Mesothelial cell of epicardium (in vitro differentiated cells): ENCODE measurements at places on chromosomes 1 and 21. TPM values are rescaled to one million over a fixed set of nuclear protein-coding genes. Genes with fewer than 3 reads are reported as not detected.

- peaks cover 13% of the 10 kb centered on the region for H3K27me3 ChIP-seq
- H3K4me1 ChIP-seq = peaks cover 6% of the 10 kb centered on the region
- H3K27ac ChIP-seq = no peak overlapping the region
- no peaks in the 10 kb centered on the region for H3K36me3 ChIP-seq
- no peak for DNase-seq
- H3K4me3 ChIP-seq = no peak overlapping the region
Observed at GRCh38 chr1:24901791-24902470, 28.1 kb downstream of the RUNX3 start.

GRCh38 chr1:24931146-24931467 lies 1.0 kb upstream of the RUNX3 start:
- peaks cover 25% of the 10 kb centered on the region for H3K4me1 ChIP-seq
- peak overlapping the region; percentile 43 for H3K27ac ChIP-seq

GRCh38 chr1:245683676-245684075 lies 528.9 kb downstream of the KIF26B start:
- peaks cover 11% of the 10 kb centered on the region for H3K36me3 ChIP-seq
- H3K4me1 ChIP-seq = peaks cover 14% of the 10 kb centered on the region
- no peak for DNase-seq
- no peak overlapping the region for H3K4me3 ChIP-seq
- no peaks in the 10 kb centered on the region for H3K27me3 ChIP-seq
- peak overlapping the region; percentile 75 for H3K27ac ChIP-seq

- H3K27me3 ChIP-seq = peaks cover 35% of the 10 kb centered on the region
- no peak overlapping the region for H3K27ac ChIP-seq
- H3K4me3 ChIP-seq = no peak overlapping the region
- peaks cover 15% of the 10 kb centered on the region for H3K4me1 ChIP-seq
Observed at GRCh38 chr1:57162607-57163261, 196.9 kb upstream of the C8B start.

SPRR5 gene
- not detected in 3 replicates for total RNA-seq

ZCCHC17 gene
- total RNA-seq = 25.3 to 27.1 TPM (median 26.6 TPM) in 3 replicates

GRCh38 chr1:40774266-40774998 lies 9.2 kb upstream of the KCNQ4 start:
- no peaks in the 10 kb centered on the region for H3K27me3 ChIP-seq
- H3K4me3 ChIP-seq = no peak overlapping the region
- H3K4me1 ChIP-seq = no peaks in the 10 kb centered on the region

- H3K4me3 ChIP-seq = no peak overlapping the region
- DNase-seq = no peak
- H3K36me3 ChIP-seq = no peaks in the 10 kb centered on the region
- H3K4me1 ChIP-seq = no peaks in the 10 kb centered on the region
- no peak overlapping the region for H3K27ac ChIP-seq
Observed at GRCh38 chr1:86811142-86811924, 102.6 kb downstream of the SELENOF start.

DNA sequence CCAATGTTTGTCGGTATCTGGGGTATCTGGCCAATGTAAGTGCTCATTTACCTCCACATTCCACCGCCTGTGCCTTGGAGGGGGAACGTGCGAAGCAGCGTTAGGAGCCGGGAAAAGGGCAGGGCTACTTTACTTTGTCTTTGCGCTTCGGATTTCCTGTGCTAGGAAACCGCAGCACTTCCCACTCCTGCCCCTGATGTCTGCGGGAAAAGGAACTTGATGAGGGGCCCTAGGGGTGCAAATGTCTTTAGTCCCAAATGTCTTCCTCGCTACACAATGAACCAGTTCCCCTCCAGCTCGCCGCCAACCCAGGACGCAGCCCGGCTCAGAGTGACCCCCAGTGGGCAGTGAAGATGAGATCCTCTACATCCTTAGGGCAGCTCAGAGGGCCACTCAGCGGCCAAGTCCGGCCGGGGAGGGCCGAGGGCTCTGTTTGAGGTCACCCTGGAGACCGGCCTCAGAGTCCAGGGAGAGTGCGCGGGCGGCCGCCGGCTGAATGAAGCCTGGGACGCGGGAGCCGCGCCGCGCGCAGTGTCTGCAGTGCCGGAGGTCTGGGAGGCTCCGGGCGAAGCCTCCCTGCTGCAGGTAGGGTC lies at the start of gene DYNLT5:
TSS of gene DYNLT5 (plus strand) at position 460 of the 593 bp plus-strand sequence. CDS start 2,200 bp downstream, outside the sequence.
- no peak for DNase-seq
- peaks cover 13% of the 10 kb centered on the region for H3K4me1 ChIP-seq
- H3K27ac ChIP-seq = no peak within 1 kb of the TSS
- peaks cover 64% of the 10 kb centered on the region for H3K27me3 ChIP-seq

- H3K27me3 ChIP-seq = peaks cover 25% of the 10 kb centered on the region
- peaks cover 25% of the 10 kb centered on the region for H3K4me1 ChIP-seq
- H3K36me3 ChIP-seq = no peaks in the 10 kb centered on the region
- H3K27ac ChIP-seq = no peak overlapping the region
- no peak for DNase-seq
Observed at GRCh38 chr1:156612666-156613065, 6.5 kb upstream of the HAPLN2 start.

- no peak overlapping the region for H3K4me3 ChIP-seq
- H3K36me3 ChIP-seq = no peaks in the 10 kb centered on the region
Observed at GRCh38 chr1:113279776-113280391, 110.4 kb upstream of the MAGI3 start.

TCEANC2 gene
- 6.8 to 9.2 TPM (median 7.8 TPM) in 3 replicates for total RNA-seq

GRCh38 chr1:103058391-103058790 lies 49.9 kb downstream of the COL11A1 start:
- no peak overlapping the region for H3K4me3 ChIP-seq
- no peaks in the 10 kb centered on the region for H3K27me3 ChIP-seq
- H3K4me1 ChIP-seq = peaks cover 4% of the 10 kb centered on the region
- H3K36me3 ChIP-seq = peaks cover 16% of the 10 kb centered on the region
- H3K27ac ChIP-seq = no peak overlapping the region

GRCh38 chr1:114008480-114008941 lies 29.2 kb downstream of the OLFML3 start:
- no peak for DNase-seq
- H3K27me3 ChIP-seq = no peaks in the 10 kb centered on the region
- no peaks in the 10 kb centered on the region for H3K36me3 ChIP-seq
- no peak overlapping the region for H3K4me3 ChIP-seq

DNA sequence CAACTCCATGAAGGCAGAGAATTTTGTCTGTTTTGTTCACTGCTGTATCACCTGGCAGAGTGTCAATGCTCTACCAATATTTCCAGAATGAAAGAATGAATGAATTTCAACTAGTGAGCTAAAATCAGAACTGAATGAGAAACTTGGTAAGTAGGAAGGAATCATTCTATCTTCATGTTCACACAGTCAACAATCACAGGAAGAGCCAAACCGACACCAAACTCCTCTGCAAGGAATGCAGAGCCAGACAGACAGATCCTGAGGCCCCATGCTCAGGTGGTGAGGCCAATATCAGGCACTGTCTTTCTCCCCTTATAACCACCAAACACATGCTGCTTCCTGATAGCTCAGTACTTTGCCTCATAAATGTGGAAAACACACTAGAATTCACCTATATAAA lies 139.1 kb downstream of the SLC45A1 start:
- H3K27me3 ChIP-seq = no peaks in the 10 kb centered on the region
- H3K4me3 ChIP-seq = no peak overlapping the region

DNA sequence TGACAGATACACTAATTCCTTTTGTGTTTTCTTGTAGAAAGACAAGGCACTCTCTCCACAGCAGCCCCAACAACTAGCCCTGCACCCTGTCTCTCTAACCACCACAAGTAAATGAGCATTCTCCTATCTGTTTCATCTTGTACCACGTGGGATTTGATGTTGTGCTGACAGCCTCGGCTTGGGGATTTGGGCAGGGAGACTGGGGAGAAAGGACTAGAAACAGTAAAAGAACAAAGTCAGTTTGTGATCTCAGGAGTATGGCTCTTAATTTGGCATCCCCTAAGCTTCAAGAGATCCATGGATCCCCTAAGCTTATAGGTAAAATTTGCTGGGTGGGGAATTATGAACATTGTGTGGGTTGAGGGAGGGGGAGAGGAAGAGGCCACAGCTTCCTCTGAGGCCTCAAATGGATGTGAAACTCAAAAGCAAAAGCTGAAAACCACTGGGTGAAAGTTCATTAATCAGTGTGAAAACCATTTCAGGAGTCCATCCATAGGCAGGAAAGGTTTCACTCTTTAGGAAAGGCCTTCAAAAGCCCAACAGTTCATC lies 3.1 kb downstream of the C1orf162 start:
- no peaks in the 10 kb centered on the region for H3K27me3 ChIP-seq
- peaks cover 5% of the 10 kb centered on the region for H3K36me3 ChIP-seq
- no peak overlapping the region for H3K27ac ChIP-seq
- H3K4me3 ChIP-seq = no peak overlapping the region

DNA sequence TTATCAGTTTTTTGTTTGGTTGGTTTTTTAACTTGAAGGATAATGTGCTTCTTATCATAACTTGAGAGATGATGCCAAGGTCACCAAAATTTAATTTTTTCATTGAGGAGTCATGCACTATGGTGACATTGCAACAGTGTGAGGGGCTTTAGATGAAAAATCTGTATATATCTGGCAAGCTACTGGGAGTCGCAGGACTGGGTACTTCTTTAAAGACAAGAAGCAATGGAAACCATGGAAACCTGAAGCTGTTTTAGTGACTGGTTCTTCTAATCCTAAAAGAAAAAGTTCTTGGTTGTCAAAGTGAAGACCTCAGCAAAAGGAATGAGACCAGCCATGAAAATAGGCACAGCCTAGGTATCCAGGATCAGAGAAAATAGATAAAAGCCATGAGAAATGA lies 31.1 kb downstream of the ZC3H11B start:
- no peak overlapping the region for H3K27ac ChIP-seq
- peaks cover 8% of the 10 kb centered on the region for H3K4me1 ChIP-seq
- H3K36me3 ChIP-seq = peaks cover 7% of the 10 kb centered on the region
- no peak overlapping the region for H3K4me3 ChIP-seq

GRCh38 chr1:8382051-8382505 lies 64.2 kb downstream of the SLC45A1 start:
- peaks cover 57% of the 10 kb centered on the region for H3K4me1 ChIP-seq
- no peaks in the 10 kb centered on the region for H3K27me3 ChIP-seq
- H3K4me3 ChIP-seq = no peak overlapping the region
- H3K36me3 ChIP-seq = peaks cover 3% of the 10 kb centered on the region
- DNase-seq = no peak

HAO2 gene
- 0.16 to 0.27 TPM in 2 of 3 replicates, not detected in the other for total RNA-seq

DNA sequence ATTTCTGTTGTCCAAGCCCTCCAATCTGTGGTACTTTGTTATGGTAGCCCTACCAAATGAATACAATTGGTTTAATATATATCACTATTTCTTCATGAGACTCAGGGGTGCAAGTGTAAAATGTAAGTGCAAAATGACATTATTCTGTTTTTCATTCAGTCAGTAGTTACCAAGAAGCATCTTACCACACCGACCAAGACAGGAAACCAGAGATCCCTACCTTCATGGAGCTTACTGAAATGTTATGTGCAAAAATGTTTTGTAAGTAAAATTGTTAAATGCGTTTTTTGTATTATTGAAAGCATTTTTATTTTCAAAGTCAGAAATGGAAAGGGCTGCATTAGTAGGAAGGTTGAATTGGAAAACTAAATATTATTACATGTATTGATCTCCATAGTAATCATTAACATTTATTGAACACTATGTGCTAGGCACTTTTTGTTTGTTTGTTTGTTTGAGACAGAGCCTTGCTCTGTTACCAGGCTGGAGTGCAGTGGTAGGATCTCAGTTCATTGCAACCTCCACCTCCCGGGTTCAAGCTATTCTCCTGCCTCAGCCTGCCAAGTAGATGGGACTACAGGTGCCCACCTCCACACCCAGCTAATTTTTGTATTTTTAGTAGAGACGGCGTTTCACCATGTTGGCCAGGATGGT lies 166.8 kb downstream of the PTPRC start:
- H3K4me1 ChIP-seq = peaks cover 5% of the 10 kb centered on the region
- H3K4me3 ChIP-seq = no peak overlapping the region
- H3K36me3 ChIP-seq = peaks cover 9% of the 10 kb centered on the region
